ENCODE measurements at places on chromosomes 12 and 14.

DNA sequence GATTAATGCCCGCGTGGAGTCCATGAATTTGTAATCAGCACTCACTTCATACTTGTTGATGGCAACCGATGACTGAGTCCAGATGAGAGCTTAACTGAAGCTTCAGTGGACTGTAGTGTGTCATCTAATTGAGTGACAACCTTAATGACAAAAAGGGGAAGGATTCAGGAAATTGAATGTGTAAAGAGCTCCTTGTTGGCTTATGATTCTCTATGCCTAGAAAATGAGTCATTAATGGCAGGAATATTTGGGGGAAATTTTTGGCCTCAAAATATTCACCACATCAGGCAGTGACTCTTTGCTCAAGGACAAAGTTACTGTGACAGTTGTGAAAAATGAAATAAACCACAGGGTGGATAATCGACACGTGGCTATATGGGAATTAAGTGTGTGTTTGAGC, 55.3 kb upstream of the STON2 start:
- peak; percentile 89 for DNase-seq

GRCh38 chr14:105532735-105533141, 6.4 kb downstream of the TMEM121 start:
- no peak for DNase-seq

DNA sequence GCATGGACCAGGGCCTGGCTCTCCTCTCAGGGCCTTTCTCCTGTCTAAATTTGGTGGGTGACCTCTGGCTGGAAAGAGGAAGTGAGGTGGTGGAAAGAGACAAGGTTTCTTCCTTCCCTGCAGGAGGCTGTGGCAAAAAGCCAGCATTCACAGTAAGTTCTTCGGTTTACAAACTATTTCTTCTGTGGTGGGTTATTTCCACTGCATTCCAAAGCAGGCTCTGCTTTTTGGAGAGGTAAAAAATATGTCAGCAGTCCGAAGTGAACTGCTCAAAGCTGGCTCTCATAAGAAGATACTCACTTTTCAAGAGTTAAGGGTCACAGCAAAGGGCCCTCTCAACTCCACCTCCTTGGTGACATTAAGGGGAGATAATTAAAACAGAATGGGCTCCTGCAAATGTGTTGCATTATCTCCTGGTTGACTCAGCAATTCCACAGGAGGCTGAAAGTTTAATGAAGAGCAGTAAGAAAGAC, 48.9 kb upstream of the POC1B start:
- no peak for DNase-seq

- no peak for DNase-seq
Observed at GRCh38 chr12:51662728-51663154, 71.7 kb downstream of the SCN8A start.

DNA sequence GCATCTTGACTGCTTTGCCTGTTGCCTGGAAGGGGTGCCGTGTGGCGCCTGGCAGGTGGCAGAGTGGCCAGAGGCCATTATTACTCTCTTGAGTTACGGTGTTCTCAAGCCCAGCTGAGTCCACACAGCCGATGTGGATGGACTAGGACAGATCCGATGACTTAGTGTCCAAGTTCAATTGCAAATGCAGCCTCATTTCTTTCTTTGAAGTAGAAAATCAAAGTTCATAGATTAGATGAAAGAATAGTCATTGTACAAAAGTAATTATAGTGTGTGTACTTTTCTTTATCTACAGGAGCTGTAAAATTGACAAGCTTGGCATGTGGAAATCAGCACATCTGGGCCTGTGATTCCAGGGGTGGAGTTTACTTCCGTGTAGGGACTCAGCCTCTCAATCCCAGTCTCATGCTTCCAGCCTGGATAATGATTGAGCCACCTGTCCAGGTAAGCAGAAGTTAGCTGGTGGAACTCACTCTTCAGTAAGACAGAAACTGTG, 44.7 kb downstream of the ANKRD9 start:
- DNase-seq = no peak

DNA sequence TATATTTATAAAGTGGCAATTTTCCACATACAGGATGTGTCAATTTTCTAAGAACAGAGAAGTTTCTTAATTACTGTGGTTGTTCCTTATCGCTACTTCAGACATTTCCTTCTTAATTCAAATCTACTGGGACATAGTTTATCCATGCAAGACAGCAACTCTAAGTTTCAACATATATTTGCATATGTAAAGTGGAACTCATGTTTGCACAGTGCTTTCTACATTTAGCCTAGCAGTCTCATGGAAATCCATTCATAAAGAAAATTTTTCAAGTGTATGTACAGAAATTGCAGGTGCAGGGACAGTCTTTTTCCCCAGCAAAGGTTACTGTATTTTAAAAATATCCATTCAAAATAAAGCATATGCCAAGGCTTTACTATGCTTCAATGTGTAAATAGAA, 956.7 kb upstream of the SEL1L start:
- DNase-seq = no peak

- peak; percentile 64 for DNase-seq
Observed at GRCh38 chr12:93742110-93742934, 65.1 kb downstream of the CRADD start.
